Fibroblast of skin of right quadriceps (primary cell): ENCODE measurements at places on chromosomes 5 and 9.

- DNase-seq: peak; percentile 83
Observed at GRCh38 chr5:175378444-175379028, 65.4 kb downstream of the DRD1 start.

DNA sequence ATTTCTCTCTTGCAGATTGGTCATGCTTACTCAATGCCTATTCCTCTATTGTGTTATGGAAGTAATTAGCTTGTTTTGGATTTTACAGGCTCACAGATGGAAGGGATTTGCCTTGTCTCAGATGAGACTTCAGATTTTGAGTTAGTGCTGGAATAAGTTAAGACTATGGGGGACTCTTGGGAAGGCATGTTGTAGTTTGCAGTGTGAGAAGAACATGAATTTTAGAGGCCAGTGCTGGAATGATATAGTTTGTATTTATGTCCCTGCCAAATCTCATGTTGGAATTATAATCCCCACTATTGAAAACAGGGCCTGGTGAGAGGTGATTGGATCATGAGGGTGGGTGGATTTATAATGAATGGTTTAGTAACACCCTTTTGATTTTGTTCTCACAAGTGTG, 6.1 kb upstream of the TUSC1 start:
- no peak for DNase-seq

GRCh38 chr5:118548761-118549720, 439.3 kb downstream of the DTWD2 start:
- peak; percentile 96 for DNase-seq

GRCh38 chr9:72025906-72026305, 34.5 kb downstream of the C9orf57 start:
- peak; percentile 18 for DNase-seq

- no peak for DNase-seq
Observed at GRCh38 chr5:68749077-68749476, 344.7 kb upstream of the SLC30A5 start.

- DNase-seq: no peak
Observed at GRCh38 chr5:146595088-146595487, 79.1 kb upstream of the GPR151 start.

DNA sequence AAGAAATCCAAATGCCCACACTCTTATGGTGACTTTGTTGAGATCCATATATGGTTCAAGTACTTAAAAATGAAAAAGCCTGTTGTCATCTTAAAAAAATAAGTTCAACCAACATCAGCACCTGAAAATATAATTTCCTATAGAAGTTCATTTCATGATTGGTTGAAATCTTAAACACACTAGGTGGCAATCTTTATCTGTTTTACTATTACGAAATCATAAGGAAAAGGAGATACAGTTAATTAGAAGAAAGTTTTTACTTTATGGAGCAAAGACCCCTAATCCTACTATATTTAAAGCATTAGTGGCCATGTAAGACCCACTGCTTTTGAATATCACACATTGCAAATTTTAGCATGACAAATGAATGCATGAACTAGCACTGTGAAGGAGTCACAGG, 616.0 kb downstream of the RAB3C start:
- DNase-seq: no peak

DNA sequence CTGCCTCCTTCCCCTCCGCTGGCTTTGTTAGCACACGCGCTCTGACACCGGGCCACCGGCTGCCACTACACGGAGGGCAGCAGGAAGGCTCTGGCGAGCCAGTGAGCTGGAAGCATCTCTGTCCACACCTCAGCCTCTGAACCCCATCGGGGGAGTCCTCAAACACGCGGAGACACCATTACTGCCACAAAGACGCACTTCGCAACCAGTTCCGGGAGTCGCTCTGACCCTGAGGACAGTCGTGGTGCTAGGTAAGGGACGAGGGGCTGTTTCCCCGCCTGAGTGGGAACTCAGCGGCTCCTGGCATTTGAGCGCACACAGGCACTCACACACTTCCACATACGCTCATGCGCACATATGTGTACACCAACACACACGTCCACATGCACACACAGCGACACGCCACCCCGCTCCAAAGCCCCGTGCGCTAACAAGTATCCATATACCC, 160.0 kb downstream of the C9orf152 start:
- DNase-seq: no peak

DNA sequence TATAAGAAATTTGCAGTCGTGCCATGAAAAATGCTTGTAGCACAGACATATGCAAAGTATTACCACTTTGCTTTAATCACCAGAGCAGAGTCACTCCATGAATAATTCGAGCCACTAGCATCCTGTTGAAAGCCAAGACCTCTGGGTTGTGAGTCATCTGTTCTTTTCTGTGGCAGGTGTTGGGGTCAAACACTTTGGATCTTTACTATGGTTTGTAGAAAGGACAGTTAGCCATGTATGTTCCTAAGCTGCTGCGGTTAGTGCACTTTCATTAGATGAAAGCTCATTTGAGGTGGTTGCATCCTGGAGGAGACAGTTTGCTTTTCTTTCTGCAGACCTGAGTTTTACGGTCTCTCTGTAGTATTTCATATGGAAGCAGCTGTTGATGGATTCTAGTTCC, 223.7 kb downstream of the DMRT2 start:
- DNase-seq: no peak

- no peak for DNase-seq
Observed at GRCh38 chr5:126778675-126779403, 1.9 kb downstream of the LMNB1 start.

DNA sequence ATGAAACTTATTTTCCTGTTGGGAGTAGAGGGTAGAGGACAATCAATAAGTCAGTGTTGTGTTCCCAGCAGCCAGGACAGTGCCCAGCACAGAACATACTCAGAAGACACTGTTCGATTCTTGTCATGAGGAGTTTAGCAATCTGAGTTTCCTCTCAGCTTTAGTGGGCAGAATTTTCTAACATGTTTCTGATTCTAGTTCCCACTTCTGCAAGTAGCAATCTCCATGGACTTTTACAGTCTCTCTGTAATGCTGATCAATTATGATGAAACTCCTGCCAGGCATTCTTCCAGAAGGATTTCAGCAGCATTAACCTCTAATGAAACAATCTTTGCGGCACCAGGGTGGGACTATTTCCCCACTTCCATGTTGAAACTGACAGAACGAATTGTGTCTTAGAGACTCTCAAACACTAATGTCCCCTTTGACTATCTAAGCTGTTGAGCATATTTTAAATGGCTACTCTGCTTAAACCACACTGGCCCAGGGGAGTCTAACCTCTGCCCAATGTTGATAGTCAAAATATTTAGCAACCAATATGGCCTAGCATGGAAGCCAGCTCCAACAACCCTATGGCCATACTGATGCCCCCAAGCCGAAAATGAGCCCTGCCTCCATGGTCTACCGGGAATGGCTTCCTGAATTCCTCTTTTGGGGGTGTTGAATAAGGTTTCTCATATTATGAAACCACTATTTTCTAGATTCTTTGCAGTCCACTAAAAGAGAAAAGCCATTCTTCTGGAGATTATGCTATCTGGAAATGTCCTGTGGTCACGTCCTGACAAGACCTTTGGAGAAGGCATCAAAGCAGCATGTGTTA, 484.3 kb downstream of the BNC2 start:
- DNase-seq: peak; percentile 83

DNA sequence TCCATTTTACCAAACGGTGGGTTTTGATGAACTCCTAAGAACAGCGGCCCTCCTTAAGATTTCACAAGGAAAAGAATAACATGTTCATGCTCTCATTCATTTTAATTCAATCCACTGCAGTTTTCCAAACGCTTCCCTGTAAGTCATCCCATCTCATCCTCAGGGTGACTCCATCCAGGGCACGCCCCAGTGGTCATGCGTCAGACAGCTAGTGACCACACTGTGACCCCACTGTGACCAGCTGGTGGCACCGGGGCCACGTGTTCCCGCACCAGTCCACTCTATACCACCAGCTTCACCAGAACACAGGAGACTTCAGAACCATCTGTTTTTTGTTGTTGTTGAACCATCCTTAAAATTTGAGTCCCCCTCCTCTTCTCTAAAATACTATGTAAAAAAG, 14.3 kb downstream of the ATPSCKMT start:
- DNase-seq: no peak

- no peak for DNase-seq
Observed at GRCh38 chr5:80269991-80270438, 14.2 kb upstream of the SERINC5 start.

DNA sequence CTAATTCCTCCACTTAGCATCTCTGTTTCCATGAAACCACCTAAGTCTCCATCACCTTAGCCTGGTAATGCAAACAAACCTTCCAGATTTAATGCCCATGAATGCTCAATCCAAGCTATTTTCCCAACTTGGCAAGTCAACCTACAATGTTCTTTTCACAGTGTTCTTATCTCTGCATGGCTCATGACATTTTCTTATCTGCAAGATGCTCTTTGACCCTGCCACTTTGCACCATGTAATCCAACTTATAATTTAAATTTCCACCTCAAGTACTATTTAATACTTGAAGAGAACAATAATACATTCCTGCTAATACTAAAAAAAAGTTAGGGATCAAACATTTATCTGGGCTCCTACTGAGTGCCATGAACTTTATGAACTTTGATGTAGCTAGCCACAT, 164.3 kb downstream of the TMEM232 start:
- DNase-seq: no peak

GRCh38 chr9:72041775-72042194, 18.6 kb downstream of the C9orf57 start:
- DNase-seq: peak; percentile 94

- no peak for DNase-seq
Observed at GRCh38 chr9:136402067-136402466, 2.1 kb upstream of the SNAPC4 start.

DNA sequence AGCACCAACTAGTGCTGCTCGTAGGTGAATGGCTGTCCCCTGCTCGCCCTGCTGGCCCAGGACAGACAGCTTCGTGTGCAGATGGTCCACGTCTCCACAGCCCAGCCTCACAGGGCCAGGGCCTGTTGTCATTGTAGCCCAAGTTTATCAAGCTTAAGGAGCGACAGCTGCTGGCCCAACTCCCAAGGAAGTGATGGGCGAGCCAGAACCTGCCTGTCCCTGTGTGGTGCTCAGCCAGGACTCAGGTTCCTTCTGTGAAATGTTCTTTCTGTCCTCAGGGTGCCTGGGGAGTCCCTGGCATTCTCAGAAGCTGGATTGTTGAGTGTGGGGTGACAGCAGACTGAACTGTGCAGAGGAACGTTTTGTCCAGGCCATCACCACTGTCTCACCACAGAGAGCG, 16.4 kb downstream of the TRIP13 start:
- no peak for DNase-seq

DNA sequence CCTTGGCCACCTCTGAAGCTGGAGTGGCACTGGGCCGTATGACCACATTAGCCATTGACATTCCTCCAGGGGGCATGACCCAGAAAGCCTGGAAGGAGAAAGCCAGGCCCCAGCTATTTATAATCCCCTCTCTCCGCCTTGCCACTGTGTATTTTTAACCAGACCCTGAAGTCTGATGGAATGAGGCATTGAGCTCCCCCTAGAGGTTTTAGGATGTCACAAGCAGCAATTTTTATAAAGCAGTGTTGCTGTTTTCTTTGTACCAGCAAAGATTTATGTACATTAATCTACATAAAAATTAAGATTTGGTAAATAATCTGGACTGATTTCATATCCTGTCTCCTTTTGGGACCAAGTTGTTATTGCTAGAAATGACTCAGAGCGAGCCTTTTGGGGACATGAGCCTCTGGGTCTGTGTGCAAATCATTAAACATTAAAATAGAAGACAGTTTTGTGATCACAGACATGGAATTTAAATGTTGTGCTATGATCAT, 127.1 kb downstream of the TRIO start:
- DNase-seq: peak; percentile 77

DNA sequence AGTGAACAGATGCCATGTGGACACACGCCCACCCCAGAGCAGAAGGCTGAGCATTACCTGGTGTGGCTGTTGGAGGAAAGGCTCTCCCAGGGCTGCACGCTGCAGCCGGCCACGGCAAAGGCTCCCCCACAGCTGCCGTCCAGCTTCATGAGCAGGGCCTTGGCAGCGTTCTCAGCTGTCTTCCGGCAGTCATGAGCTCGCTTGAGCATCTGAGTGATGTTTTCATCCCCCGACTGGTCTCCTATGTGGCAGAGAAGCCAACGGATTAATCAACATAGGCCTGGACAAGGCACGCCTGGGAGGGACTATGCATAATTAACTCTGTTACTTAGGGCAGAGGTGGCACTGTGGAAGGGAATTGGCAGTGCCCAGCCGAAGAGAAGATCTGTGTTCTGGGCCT, 87.3 kb downstream of the DCP2 start:
- no peak for DNase-seq

DNA sequence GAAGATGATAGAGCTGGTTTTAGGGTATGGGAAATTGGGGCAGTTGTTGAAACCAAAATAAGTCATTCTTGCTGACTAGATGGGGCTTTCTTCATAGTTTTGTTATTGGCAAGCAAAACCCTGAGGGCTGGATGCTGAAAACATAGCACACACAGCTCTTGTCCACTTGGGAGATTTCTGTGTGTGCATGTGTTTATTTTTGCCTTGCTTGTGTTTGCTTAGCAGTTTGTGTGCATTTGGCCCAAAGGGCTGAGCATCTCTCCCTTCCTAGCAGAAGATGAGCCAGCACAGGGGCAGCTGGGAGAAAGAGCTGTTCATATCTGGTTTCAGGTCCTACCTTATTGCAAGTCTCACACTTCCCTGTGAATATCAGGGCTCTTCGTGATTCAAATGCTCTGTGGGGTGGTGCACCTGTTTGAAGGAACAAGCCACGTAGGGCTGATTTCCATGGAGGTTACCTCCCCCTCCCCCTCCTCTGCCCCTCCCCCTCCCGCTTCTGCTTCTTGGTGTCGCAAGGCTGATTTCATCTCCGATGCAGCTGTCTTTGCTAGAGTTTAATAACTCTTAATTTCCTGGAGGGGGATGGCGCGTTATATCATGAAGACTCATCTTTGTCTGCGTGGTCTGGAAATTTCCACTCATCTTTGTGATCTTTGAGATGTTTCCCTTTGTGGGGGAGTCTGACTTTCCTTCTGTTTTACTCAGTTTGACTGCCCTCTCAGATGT, 296.5 kb downstream of the ARHGAP26 start:
- DNase-seq: peak; percentile 60

- peak; percentile 55 for DNase-seq
Observed at GRCh38 chr5:87243161-87243844, 24.4 kb upstream of the RASA1 start.

DNA sequence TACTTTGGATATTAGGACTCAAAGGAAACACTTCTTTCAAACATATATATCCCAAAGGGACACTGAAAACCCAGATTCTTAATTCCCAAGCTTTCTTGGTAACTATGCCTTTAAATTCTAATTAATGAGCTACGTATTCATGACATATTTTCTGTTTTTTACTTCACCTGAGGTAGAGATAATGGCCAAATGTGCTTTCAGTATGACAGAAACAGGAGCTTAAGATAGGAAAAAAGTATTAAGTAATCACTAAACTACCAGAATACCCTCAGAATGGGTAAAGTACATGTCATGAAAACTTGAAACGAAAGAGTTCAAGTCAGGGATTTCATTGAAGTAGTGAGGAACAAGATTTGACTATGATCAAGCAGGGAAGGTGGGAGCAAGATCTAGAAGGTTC, 478.5 kb downstream of the AGTPBP1 start:
- no peak for DNase-seq
